NCI-H2081 (cell line): ENCODE measurements at places on chromosomes 12 and 14.

DNA sequence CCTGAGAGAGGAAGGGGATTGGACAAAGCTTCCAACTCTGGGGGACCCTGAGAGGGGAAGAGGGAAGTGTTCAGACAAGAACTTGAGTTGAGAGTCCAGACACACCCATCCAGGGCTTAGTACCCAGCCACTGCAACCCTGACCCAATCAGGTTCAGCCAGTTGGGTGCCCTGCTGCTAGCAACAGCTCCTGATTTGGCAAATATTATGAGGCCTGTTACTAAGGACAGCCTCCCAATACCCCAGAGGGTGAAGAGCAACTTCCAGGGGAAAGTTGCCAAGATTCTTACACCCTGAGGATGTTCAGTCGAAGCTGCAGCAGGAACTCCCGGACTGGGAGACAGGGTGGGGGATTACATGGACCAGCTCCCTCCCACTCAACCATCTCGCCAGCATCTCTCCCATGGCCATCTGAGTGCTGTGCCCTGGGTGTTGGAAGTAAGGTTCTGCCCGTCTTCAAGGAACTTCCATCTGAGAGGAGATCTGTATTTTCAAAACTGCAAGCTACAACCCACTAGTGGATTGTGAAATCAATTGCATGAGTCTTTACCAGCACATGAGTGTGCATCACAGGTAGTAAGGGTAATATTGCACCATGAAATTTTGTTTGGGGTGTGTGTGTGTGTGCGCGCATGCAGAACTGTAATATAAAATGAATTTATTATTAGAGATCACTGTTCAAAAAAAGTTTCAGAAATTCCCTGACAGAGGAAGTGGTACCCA, 11.5 kb upstream of the KRT78 start:
- DNase-seq = no peak

GRCh38 chr14:70699646-70700045, 57.9 kb downstream of the TTC9 start:
- DNase-seq = no peak

DNA sequence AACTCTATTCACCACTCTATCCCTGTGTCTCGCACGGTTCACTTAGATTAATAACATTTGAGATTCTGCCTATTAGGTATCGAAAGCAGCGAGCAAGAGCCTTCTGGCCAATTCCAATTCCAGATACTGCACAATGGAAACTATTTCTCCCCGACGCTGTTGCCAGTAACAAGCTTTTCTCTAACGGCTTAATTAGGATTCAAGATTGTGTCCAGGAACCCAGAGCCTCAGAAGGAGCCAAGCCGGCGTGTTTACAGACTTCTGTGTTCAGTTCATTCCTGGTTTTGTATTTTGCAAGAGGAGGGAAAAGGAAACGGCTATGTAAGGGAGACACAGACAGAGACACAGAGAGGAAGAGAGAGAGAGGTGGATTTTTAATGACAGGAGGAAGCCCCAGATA, 185.6 kb downstream of the DICER1 start:
- DNase-seq = no peak

DNA sequence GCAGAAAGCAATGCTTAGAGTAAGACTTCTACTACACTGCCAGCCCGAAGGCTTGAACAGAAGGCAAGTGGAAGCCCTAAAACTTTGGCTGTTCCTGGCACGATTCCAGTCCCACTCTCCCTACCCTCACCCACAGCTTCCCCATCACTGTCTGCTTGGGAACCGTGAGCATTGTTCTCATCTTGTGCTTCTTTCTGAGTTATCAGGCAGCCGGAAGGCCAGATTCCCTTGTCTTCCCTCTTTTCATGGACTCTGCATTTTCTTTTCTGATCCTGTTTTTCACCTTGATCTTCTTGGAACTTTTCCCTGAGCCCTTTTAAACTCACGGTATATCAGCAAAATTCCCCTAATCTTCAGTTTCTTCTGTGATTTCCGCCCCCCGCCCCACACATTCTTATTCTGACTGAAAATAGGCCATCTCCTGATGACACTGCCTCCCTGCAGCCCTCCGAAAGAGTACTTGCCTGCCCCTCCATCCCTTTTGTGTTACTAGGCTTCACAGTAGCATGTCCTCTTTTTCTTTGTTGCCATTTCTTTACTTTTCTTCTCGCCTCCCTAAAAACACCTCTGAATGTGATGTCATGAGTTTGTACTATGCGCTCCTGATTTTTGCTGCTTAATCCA, 29.9 kb downstream of the RCOR1 start:
- no peak for DNase-seq

DNA sequence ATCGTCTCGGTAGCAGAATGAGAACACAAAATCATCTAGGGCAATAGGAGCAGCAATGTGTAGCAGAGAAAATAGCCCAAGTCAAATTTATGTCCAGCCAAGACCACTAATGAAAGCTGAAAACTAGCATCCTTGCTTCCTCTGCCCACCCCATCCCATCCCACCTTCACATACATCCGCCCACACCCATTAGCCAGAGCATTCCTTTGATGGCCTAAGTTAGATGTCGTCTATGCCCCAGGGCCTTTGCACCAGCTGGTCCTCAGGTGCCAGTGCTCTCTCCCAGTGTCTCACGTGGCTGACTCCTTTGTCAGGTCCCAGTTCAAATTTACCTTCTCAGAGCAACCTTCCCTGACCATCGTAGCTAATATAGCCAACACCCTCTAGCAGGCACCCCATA, 17.8 kb upstream of the PPP2R5C start:
- no peak for DNase-seq

GRCh38 chr12:105351523-105351922, 21.0 kb downstream of the C12orf75 start:
- DNase-seq = no peak

- no peak for DNase-seq
Measured at GRCh38 chr12:103470664-103471063, 25.1 kb downstream of the C12orf42 start.

DNA sequence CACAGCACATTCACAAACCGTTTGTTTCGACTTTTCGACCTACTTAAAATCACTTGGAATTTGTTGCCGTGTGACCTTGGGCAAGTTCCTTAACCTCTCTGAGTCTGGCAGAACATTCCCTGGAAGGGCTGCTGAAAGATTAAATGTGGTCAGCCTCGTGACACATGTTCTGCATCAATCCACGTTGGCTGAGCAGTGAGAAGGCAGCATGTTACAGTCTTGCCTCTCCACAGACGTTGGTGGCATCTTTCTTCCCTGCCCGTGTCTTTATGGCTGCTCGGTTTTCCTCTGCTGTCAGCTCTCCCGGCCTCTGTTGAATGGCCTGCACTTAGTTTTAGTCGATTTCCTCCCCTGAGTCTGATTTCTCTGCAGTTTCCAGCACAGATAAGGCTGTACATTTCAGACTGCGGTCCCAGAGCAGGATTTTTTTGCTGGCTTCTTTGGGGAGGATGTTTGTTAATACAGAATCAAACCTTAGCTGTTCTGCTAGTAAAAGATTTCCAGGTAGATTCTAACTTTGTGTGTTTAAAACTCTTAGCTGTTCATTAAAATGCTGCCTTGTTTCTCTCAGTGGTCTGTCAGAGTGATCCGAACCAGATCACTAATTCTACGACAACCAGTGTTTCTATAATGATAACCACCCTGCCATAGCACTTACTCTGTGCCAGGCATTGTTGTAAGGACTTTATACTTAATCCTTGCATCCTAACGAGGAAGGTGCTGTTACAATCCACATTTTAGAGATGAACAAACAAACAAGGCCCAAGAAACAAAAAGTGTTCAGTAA, 217.1 kb downstream of the CHST11 start:
- DNase-seq = no peak

GRCh38 chr12:95796225-95796981, 5.8 kb upstream of the NTN4 start:
- no peak for DNase-seq

DNA sequence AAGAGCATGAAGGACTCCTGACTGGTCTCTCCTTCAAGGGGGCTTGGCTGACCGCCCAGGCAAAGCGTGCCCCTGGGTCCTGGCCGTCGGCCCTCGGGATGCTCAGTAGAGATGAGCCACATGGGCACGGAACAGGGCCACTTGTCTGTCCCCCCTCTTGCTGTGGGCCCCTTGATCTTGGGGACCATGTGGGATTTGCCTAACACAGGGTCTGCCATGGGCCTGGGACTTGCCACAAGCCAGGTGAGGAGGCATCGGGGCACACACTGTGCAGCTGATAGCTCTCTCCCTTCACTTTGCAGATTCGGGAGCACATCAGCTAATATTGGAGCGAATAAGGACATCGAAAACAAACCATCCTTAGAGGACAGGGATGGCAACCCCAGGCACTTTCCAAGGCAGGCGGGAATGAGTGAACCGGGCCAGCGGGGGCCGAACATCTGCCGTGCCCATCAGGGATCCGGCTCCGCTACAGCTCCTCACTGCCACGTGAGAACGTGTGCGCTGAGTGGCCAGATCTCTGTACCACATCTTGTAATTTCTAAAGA, 88.1 kb downstream of the PIWIL1 start:
- no peak for DNase-seq

DNA sequence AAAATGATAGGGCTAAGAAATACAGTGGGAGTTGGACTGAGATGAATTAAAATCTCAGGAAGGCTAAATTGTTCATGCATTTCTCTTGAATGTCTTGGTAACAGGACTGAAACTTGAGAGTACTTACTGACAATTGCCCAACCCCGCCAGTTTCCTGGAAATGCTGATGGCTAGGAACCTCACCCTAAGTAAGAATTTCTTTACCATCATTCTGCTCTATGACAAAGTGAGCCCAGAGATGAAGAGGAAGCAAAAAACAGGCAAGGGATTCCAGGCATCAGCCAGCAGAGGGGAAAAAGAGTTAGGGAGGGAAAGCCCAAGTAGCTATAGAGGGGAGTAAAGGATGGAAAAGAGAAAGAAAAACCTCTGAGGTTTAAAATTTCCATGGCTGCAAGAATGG, 397.7 kb downstream of the MDGA2 start:
- DNase-seq = no peak

DNA sequence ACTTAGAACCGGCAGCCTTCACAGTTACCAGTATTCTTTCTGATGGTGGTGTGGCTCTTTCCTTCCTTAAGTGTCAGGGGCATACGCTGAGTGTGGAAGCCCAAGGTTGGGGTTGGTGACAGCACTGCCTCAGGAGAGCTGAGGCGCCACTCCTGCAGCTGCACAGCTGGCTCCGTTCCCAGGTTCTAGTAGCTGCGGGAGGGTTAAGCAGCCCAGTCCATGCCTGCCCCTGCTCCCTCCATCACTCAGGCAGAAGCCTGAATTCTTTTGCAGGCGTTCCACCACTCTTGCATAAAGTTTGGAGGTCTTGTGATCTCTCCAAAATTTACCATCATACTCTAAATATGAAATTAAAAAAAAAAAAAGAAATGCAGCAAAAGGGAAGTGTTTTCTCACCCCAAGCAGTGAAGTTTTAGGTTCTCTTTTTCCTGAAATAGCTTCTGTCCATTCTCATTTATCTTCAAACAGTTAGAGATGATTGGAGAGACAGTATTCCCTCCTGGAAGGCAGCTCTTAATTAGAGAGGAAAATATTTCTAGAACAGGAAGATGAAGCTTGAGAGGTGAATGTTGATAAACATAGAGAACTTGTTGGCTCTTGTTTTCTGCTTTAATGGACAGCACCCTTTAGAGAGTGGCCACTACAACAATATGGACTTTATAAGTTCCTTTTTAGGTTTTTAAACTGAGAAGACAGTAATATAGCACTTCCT, 136.1 kb downstream of the FGD4 start:
- peak; percentile 89 for DNase-seq

GRCh38 chr14:54169254-54169924, 212.8 kb upstream of the BMP4 start:
- DNase-seq = no peak

GRCh38 chr14:19918553-19919264, 1.7 kb upstream of the OR4K5 start:
- DNase-seq = no peak

DNA sequence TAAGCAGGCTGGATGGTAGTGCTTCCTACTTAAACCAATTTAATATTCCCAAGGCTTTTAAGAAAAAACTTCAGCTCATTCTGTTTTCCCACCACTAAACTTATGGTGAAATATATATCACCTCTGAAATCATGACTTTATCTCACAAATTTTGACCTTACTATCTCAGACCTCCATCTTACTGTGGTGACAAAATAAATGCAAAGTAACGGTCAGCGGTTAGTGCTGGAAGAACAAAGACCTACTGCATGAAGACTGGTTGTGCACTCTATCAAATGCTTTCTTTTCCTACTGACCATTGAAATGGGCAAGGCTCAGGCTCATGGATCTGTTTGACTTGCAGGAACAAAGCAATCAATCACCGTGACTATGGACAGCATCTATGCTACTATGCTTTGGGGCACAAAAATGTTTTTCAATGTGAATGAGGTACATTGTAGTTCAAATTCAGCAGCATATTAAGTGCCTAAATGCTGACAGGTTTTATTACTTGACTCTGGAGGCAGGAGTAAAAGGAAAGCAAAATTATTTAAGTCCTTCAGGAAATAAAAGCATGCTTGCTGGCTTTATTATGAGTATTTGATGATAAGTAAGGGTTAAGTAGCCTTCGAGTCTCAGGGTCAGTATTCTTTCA, 43.1 kb upstream of the GTF2A1 start:
- no peak for DNase-seq

DNA sequence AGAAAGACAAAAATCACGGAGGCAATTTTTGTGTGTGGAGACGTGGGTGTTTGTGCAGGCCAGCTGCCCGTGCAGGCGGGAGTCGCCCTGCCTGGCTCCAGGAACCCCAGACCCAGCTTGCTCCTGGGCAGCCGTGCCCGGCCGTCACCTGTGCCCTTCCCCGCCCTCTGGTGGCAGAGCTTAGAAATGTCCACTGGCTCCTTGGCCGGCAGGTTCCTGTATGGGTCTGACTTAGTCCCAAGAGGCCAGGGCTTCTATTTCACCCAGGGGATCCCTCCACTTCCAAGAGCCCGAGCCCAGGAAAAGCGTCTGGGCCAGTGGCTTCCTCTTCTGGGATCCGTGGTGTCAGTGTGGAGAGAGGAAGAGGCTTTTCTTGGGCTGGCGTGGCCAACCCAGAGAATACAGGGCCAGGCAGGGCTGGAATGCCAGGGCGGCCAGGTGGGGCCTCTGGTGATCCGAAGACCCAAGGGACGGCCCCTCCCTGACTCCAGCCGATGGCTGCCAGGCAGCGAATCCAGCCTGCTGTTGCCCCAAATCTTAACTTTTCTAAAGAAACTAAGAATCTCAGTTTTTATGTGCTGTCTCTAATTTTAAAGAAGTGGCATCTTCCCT, 120.9 kb downstream of the TMEM132C start:
- no peak for DNase-seq

GRCh38 chr14:50792634-50793068, 38.3 kb downstream of the NIN start:
- DNase-seq = no peak

- DNase-seq = no peak
Measured at GRCh38 chr14:68327231-68327630, 465.6 kb downstream of the ZFP36L1 start.

GRCh38 chr12:27555925-27556778, 32.1 kb downstream of the PPFIBP1 start:
- no peak for DNase-seq

DNA sequence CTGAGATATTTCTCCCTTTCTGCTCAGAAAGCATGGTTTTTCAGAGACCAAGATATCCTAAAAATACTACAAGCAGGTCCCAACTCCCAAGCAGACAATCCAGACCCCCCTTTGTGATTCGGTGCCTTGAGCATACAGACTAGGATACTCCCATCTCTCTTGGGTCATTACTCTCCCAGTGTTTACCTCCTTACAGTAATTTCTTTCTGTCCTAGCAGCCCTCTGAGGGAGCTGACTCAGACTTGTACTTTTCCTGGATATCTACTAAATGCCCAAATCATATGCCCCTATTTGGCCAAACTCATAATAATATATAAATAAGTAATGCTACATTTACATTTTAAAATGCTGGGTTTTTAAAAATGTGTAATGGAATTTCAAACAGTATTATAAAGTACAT, 355.6 kb downstream of the LRIG3 start:
- DNase-seq = no peak
